ENCODE measurements at places on chromosomes 4 and X.

DNA sequence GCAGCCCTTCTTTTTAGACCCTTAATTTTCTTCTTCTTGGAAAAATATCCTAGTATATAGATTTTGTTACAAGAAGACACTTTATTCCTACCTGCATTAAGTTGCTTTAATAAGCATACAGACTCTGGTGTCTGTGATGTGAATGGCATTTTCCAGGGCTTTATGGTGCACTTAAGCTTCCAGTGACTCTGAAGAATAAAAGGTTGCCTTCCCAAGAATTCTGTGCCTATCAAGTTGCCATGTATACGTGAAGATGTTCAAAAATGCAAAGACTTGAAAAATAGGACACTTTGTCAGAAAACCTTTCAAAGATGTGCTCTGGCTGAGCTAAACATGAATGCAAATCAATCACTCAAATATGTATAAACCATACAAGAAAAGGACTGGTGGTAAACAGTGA lies 110.9 kb downstream of the RS1 start:
- no peak for DNase-seq

DNA sequence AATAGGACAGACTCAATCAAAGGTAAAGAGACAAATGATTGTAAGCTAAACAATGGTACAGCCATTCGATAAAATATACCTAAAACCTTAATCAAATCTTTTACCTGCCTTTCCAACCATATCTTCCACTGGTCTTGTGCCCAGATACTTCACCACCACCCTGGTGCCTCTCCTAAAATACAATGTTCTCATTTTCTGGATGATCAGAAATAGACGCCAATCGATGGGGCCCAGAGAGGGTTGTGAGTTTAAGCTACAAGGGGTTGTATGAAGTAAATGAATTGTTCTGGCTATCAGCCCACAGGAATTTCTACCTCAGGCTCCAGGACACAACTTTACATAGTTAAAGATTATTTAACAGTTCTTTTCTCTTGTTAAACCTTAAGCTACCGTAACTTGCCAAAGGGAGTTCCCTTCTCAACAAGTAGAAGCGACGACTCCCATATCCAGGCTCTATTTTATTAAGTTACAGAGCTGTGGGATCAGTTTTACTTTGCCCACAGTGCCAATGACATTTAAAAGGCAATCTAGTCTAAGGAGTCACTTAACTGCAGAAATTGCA lies 99.1 kb downstream of the CHRNA9 start:
- no peak for DNase-seq

- no peak for DNase-seq
Observed at GRCh38 chrX:38513112-38513742, 48.1 kb upstream of the TSPAN7 start.

GRCh38 chr4:26179316-26179760 lies 141.5 kb upstream of the RBPJ start:
- no peak for DNase-seq

DNA sequence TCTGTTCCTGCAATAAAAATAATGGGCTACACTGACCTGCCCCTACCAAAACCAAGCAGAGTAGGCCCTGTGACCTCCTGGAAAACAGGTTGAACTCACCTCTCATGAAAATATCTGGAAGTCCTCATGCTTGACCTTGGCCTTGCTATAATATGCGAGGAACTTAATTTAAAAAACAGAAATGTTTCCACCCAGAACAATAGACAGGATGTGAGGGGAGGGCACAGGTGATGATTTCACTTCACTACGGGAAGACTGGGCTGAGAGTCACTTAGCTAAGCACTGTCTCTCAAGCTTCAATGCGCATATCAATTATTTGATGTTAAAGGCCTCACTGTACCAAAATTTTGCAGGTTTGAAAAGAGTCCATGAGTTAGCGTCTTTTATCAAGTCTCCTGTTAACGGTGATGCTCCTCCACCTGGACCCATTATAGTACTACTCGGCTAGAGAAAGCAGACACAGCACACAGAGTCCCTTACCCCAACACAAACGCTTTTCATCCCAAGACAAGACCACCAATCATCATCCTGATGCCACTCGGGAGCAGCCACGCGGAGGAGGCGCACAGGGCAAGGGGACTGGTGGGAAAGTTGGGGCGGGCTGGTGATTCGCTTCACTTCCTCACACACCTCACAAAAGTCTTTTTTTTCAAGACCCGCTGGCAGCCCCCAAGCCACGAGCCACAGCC lies 25.9 kb downstream of the ZNF721 start:
- no peak for DNase-seq

- no peak for DNase-seq
Observed at GRCh38 chrX:7620560-7620959, 222.4 kb upstream of the VCX start.

DNA sequence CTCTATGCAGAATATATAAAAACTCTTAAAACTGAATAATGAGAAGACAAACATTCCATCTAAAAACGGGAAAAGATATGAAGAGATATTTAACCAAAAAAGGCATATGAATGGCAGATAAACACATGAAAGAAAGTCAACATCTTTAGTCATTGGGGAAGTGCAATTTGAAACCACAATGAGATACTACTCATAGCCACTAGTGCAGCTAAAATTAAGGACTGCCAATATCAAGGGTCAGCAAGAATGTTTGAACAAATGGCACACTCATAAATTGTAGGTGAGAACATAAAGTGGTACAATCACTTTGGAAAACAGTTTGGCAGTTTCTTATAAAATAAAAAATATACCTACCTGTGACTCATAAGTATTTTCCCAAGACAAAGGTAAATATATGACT lies 534.9 kb upstream of the DIPK2B start:
- no peak for DNase-seq

DNA sequence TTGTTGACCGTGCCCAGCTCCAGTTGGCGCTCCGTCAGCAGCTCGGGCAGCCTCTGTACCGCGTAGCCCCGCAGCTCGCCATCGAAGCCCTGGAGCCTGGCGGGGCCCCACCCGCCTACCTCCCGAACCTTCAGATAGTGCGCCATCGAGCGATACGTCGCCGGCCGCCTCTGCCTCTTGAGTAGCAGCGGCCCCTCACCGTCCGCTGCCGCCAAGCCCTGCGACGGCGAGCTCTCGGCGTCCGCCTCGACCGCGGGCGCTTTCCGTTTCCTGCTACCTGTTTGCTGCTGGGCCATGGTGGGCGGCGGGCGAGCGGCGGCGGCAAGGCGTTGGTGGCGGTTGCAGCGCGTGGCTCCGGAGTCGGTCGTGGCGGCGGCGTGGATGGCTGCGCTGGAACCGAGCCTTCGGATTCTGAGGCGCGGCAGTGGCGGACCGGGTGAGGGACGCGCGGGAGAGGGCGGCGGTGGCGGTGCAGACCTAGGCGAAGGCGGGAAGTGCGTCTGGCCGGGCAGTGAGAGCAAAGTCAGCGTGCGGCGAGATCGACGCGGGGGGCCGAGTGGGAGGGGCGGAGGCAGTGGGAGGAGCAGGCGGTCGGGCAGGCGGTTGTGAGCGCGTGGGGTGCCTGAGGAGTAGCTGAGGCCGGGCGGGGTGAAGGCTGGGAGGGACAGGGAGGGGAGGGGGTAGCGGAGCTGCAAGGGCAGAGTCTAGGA lies at the start of gene DCAF12L1:
DCAF12L1 (minus strand) TSS at position 502 of the 710 bp plus-strand sequence; CDS start at position 296, 206 bp downstream.
- no peak for DNase-seq

DNA sequence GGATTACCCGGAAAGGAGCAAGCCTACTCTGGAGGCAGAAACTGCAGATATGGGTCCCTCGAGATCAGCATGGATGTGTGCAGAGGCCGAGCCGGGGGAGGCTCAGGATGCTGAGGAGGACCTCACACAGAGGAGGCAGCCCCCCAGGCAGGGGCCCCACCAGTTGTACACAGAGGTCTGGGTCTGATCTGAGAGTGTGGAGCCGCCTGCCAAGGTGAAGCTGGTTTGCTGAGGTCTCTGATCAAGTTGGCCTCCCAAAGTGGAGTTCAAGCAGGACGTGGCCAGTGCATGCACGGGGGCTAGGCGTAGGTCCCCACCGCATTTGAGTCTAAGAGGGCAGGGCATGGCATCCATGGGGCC lies 35.0 kb downstream of the ACOX3 start:
- no peak for DNase-seq

DNA sequence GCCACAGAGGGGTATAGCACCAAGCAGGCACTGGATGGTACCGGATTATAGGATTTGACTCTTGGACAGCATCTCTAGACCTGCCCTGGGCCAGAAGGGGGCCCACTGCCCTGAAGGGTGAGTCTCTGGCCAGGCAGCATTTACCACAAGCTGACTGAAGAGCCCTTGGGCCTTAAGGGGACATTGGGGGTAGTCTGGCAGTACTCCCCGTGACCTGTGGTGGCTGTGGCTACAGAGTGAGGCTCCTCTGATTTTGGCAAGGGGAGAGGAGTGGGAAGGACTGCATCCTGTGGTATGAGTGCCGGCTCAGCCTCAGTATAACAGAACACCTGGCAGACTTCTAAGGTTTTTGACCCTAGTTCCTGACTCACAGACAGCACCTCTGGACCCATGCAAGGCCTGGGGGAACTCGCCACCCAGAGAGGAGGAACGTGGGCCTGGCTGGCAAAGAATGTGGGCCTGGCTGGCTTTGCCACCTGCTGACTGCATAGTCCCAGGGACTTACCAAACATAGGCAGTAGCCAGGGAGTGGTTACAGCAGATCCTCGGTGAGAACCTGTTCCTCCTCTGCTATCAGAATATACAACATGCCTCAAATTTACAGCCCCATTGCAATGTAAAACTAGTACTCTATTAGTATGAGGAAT lies 48.1 kb downstream of the ABCB7 start:
- no peak for DNase-seq

GRCh38 chr4:142405021-142405694 lies 440.9 kb downstream of the INPP4B start:
- DNase-seq = peak; percentile 33

DNA sequence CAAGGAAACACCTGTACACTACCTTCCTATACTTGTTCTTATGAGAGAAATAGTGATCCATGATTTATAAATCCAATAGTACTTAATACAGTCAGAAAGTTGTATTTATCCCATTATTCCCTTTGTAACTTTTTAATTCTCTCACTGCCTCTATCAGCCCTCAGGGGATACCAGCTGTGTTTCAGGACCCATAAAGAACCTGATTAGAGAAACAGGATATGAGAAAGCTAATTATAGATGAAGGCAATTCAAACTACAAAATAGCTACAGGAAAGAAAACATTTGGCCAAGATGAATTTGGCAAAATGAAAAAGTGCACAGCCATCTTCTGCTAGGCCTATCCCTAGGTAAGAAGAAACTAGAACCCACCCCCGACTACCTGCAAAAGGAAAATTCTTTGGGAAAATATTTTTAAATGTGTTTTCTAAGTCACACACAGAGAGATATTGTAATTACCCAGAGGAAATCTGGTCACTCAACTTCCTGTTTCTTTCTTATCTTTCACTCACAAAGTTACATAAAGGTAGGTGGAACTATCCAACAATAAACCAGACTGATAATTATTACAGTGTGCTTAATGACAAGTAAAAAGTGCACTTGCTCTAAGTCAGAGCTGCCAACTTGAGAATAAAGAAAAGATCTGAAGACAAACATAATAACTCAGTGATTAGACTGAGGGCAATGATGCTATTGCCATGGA lies 836.5 kb upstream of the HTR2C start:
- DNase-seq = no peak

- DNase-seq = no peak
Observed at GRCh38 chr4:109206620-109207019, 95.8 kb downstream of the COL25A1 start.

GRCh38 chrX:102712981-102713625 lies 855 bp downstream of the GPRASP2 start:
- DNase-seq = no peak
